ENCODE measurements at places on chromosomes 13 and 19.

- DNase-seq = no peak
Observed at GRCh38 chr19:16262618-16263017, 62.0 kb upstream of the KLF2 start.

DNA sequence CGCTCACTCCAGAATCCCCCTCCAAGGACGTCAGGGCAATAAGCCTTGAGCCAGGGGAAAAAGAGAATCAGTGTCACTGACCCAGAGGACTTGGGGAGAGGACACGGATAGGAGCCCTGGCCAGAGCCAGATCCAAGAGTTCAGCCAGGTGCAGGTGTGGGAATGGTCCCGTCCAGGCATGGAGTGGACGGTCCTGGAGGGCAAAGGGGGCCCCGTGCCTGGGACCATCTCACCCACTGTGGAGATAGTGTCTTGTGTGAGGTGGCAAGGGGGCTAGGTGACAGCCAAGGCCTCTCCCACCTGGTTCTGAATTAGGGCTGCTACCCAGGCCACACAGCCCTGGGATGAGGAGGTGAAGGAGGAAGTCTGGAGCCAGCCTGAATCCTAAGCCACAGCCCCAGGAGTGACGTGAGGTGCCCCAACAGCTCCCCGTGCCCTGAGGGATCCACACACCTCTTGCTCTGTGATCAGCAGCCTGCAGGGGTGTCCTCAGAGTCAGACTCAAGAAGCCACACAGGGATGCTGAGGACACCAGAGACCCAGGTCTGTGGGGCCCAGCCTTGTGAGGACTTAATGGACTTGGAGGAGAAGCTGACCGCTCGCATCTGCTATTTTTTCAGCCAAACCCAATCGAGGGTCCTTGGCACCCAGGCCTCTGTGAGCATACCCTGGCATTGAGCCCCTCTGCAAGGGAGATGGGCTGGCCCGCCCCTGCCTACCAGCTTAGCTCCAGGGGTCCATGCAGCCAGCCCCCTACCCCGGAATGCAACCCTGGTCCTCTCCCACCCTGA, 16.4 kb upstream of the ZNF14 start:
- DNase-seq = no peak

DNA sequence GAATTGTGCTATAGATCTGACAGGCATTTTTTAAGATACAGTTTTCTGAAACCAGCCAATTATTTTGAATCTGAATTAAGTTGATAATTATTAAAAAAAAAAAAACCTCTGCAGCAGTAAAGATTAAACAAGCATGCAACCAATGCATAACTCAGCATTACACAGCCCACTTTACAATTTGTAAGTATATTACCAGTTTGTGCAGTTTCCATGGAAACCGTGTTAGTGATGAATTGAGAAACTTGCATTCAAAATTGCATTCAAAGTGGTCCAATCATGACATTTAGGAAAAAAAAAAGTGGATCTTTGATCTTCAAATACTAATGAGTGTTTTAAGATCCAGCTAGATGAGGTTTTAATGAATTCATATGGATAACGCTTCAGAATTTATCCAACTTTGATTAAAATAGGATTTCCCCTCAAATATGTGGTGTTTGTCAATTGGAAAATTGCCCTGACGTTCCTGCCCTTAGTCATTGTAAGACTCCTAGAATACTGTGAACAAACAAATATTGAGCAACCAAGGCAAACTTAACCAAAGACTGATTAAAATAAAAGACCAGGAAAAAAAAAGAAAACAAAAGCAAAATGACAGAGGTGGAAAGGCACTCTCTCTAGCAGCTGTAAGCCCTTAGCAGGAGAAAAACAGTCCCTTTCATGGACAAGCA, 314.8 kb upstream of the MAB21L1 start:
- DNase-seq = no peak

GRCh38 chr13:59975807-59976435, 187.8 kb downstream of the DIAPH3 start:
- DNase-seq = no peak

DNA sequence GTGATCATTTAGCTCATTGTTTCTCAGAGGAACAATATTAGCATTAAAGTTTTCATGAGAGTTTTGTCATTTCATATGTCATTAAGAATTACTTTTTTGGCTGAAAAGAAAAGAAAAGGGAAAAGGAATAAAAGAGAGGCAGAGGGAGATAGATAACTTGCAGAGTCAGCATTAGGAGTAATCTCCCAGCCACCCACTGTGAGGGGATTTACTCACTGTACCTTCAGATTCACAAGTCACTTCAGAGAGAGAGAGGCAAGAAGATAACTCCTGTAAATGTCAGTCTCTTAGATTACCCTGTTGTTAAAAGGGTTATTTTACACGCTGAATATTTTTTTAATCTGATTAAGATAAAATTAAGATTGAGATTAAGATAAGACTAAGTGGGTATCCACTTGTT, 125.2 kb downstream of the POU4F1 start:
- DNase-seq = no peak

DNA sequence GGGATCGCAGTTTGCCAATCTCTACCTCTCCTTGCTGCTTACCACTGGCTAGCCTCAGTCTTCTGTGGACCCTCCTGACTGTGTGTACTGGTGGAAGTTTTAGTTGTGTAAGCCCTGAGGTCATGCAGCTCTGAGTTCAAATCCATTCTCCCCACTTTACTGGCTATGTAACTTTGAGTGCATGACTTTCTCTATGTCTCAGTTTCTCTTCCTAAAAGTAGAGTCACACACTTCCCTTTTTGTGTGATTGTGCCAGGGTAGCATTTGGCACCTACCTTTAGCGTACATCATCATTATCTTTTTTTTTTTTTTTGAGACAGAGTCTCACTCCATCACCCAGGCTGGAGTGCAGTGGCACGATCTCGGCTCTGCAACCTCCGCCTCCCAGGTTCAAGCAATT, 70.3 kb downstream of the MAP4K1 start:
- no peak for DNase-seq

- DNase-seq = no peak
Observed at GRCh38 chr19:4066176-4066606, 508 bp downstream of the ZBTB7A start.

DNA sequence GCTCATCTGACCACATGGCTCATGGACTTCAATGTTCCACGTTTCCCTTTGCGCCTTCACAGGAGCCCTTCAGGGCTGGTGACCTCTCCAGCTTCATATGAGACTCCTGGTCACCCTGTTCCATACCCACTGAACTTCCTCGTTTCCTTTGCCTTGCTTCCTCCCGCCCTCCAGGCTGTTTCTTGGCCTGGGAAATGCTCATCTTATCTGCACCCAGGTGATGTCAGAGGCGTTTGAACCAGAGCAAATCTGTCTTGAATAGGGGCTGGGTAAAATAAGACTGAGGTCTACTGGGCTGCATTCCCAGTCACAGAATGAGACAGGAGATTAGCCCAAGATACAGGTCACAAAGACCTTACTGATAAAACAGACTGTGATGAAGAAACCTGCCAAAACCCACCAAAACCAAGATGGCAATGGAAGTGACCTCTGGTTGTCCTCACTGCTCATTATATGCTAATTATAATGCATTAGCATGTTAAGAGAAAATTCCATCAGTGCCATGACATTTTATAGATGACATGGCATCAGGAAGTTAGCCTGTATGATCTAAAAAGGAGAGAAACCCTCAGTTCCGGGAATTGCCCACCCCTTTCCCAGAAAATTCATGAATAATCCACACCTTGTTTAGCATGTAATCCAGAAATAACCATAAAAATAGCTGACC, 102.7 kb downstream of the DCLK1 start:
- no peak for DNase-seq

DNA sequence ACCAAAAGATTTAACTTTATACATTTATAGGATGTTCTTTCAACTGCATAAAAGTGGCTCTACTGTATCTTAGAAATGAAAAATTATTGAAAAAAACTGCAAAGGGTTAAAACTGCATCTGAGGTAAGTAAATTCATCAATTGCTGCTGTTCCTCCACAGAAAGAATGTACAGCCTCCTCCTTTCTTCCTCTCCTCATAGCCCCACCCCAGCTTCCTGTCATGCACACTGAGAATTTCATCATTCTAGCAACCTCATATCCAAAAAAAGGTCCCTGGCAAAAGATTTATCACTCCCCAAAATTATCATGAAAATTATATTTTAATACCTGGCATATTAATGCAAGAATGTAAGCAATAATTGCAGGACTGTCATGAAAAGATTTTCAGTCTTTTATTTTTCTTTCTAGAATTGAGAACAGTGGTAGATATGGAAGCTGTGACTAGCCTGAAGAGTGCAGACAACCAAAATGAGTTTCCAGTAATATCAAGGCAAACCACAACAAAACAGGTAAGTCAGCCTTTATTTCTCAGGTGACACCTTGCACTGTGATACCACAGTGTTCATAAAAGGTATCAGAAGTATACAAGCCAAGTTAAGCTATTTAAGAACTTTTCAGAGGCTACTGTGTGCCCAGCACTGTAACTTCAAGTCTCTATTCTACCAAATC, 110.8 kb downstream of the SUCLA2 start:
- no peak for DNase-seq

- no peak for DNase-seq
Observed at GRCh38 chr19:30752201-30752600, 380.0 kb downstream of the ZNF536 start.

DNA sequence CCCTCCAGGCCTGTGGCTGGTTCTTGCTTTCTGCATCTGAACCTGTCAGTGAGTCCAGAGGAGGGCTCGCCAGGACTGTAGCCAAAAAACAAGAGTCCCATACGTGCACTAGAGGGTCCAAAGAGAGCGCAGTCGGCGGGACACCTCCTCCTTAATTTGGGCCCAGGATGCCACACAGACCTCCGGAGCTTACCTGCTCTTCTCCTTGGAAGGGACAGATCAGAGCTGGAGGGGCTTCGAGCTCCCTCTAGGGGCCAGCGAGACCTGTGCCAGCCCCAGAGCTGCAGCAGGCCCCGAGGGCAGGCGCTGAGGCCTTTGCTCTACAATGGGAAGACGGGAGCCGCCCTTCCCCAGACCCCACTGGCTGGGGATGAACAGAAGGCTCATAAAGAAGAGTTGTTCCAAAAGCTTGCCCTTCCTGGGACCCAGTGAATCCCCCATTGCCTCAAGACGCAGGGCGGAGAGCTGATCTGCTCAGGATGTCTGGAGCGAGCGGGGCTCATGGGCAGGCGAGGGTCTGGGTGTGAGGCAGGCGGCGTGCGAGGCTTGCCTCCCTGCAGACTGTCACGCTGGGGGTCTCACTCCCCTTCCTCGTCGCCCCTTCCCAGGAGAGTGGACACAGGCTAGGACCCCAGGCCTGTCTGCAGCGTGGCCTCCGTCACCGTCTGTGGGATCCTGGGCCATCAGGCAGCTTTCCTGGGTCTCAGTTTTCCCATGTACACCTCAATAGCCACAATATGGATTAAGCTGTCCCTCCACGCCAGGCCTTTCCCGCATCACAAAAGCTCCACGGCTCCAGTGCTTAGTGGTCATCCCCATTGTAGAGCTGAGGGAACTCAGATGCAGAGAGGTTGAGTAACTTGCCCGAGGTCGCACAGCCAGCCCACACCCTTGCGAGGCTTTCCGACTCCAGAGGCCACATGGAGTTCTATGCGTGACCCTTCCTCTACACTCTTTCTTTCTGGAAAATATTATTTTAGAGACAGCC, 46.9 kb upstream of the VSTM2B start:
- DNase-seq = no peak

GRCh38 chr19:10812196-10812595, 23.8 kb downstream of the TMED1 start:
- no peak for DNase-seq

DNA sequence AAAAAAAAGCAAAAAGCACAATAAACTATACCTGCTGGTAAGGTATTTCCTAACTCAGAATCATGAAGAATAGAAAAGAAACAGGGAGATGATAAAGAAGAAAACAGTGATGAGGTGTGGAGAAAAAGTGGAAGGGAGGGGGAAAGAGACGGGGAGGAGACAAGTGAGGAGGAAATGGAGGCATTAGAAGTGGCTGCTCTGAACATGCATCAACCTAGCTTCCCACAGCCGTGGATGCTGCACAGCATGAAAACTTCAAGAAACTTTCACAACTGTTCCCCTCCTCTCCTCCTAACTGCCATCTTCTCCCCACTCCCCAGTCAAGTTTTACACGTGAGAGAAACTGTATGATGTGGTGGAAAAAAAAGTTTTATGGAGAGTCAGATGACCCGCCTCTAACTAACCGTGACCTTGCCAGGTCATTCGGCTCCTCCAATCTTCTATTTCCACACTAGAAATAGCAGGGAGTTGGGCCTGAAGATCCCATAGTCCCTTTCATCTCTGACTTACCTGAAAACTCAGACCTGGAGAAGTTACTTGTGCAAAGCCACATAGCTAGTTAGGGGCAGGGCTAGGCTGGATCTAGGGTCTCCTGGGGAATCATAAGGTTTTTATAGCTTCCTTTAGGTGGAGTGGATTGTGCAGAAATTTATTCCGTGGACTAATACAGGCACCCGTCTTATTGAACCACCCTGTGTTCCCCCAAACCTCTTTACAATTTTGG, 461.9 kb downstream of the KLF5 start:
- DNase-seq = no peak

DNA sequence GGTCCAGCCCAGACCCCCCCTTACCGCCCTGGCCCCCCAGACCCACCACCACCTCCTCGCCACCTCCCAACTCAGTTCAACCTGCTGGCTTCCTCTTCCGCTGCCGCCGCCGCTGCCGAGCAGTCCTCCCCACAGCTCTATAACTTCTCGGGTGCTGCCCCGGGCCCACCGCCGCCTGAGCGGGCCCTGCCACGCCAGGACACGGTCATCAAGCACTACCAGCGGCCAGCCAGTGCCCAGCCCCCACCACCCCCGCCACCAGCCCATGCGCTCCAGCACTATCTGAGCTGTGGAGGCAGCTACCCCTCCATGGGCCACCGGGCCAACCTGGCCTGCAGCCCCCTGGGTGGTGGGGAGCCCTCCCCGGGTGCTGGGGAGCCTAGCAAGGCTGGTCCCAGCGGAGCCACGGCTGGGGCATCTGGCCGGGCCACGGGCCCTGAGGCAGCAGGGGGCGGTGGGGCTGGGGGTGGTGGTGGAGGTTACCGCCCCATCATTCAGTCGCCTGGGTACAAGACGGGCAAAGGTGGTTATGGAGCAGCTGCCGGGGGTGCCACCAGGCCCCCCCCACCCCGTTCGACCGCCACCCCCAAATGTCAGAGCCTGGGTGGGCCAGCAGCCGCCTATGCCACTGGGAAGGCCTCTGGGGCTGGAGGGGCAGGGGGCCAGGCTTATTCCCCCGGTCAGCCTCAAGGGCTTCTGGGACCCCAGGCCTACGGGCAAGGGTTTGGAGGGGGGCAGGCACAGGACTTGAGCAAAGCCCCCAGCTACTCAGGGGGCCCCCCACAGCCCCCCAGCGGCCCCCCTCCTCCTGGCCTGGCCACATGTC, 4.2 kb downstream of the PRR12 start:
- no peak for DNase-seq

DNA sequence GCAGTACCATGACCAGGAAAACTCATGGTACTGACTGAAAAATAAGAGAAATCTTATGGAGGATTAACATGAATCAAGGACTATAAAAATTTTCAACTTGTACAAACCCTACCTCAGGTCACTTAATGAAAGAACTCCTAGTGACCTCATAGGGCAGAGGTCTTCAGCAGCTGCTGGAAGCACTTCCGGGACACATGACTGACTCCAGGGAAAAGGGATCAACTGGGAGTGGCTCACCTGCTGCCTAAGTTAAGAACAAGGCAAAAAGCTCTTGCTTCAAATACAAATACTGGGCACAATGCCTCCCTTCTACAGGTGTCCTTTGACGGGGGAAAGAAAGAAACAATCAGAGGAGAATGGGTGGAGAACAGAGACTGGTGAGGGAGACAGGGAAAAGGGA, 18.6 kb downstream of the DOCK9 start:
- DNase-seq = no peak

GRCh38 chr19:10471909-10472308, 31.2 kb downstream of the KEAP1 start:
- no peak for DNase-seq

GRCh38 chr13:80469853-80470381, 129.0 kb upstream of the SPRY2 start:
- no peak for DNase-seq

Measured in GM19239 (cell line).